Glomerular endothelial cell (primary cell): ENCODE measurements at places on chromosomes 16 and 17.
A peak's percentile ranks its signal among the peaks of the same experiment; 100 is the strongest.

GRCh38 chr16:86044241-86044671, 145.3 kb downstream of the IRF8 start:
- peak; percentile 12 for DNase-seq

DNA sequence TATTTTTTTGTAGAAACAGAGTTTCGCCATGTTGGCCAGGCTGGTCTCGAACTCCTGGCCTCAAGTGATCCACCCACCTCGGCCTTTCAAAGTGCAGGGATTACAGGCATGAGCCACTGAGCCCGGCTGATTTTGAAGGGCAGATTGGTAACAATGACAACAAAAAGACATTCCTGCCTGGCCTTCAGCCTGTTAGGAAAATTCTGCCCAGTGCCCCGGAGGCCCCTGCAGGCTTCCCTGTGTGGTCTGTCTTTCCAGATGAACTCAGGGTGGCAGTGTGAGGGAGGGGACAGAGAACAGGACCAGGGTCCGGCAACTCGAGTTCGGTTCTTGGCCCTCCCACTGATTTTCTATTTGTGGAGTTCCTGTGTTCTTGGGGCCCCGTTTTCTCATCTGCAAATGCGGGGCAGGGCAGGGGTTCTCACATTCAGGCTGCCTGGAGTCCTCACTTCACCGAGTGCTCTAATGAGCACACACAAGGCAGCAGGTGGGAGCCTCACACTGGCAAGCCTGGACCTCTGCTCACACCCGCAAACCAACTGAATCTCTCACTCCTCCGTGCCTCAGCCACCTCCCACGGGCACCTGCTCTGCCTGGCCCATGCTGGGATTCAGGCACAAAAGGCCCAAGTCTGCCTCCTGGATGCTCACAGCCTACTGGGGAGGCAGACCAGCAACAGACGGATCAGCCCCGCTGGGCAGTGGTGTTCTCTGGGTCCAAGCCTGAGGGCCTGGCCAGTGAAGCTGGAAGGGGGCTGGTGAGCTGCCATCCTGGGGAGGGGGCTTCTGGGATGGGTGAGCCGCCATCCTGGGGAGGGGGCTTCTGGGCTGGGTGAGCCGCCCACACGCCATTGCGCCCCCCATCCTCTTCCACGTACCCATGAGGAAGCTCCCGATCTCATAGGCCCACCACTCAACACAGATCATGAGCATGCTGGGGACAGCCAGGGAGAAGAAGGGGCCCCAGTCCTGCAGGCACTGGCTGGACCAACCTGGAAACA, 10.3 kb downstream of the SLC47A2 start:
- DNase-seq, result no peak

DNA sequence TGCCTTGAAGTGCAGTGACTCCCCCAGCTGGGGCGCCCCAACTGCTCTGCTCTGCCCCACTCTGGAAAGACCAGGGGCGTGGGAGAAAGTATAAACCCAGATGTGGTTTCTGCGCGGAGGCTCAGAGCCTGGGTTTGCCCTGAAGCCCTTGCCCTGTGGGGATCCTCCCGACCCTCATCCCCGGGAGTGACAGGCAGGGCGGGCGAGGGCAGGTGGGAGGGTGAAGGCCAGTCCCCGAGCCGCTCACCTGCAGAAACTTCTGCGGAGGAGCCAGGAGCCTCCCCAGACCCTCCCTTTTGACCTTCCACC, 3.8 kb downstream of the TPSD1 start:
- no peak for DNase-seq

GRCh38 chr17:74605361-74605760, 13.3 kb upstream of the CD300LD start:
- DNase-seq, result no peak

- DNase-seq, result no peak
Measured at GRCh38 chr17:40346765-40347158, 17.8 kb downstream of the GJD3 start.

GRCh38 chr16:29230671-29231096, 175.8 kb downstream of the NPIPB11 start:
- DNase-seq, result no peak

DNA sequence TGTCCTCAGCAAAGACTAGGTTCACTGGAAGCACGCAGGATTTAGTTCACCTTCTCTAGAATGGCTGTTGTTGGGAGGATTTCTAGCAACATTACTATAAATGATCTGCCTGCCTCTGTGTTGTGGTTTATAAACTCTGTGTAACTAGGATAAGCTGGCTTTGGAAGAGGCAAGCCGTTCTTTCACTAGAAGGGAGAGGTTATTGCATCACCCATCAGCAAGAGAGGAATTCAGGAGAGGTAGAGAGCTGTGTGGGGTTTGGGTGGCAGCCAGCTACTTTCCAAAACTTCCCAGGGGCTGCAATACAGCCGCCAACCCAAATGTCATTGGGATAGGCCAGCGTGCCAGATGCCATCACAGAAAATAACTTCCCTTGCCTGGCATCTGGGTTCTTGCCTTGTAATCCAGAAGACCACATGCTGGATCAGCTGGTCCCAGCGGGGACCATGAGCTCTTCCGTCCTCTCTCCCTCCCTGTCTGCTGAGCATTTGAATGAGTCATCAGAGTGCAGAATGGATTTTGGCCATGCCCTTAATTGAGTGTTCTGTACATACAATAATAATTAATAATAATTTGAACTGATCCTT, 95.7 kb upstream of the RBFOX1 start:
- DNase-seq, result no peak

GRCh38 chr16:75774197-75774596, 47.9 kb upstream of the CPHXL start:
- no peak for DNase-seq
